ENCODE measurements at places on chromosomes 7 and 10.

GRCh38 chr10:126221874-126222273 is 166.4 kb downstream of the ADAM12 start:
- no peak for DNase-seq

- DNase-seq, result no peak
Observed at GRCh38 chr10:24723386-24723787, 300 bp downstream of the ARHGAP21 start.

DNA sequence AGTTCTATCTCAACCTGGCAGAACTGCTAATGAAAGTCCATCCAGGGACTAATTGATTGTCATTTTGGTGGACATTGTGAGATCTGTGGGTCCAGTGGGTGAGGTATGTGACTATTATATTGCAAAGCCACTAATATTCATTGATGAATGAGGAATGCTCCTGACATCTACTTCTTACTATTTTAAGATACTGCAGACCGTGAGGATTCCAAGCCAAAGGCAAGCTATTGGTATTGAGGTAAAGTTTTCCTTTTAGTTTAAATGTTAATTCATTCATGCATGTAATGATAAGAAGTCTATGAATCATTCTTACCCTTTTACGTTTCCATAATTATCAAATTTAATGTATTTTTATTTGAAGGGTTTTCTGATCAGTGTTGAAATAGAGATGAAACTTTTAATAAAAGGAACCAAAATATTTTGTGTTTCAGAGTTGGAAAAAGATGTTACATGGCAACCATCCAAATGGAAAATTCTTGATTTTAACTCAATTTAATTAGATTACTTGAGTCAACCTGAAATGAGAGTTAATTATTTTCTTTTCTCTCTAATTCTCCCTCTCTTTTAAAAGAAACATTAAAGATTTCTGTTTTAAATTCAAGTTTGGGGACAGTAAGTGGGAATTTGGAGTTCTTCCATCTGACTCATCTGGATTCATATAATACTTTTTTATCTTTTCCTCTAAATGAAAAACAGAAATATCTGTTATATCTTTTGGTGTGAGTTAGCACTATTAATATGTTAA is 39.6 kb downstream of the NUP205 start:
- DNase-seq, result no peak

DNA sequence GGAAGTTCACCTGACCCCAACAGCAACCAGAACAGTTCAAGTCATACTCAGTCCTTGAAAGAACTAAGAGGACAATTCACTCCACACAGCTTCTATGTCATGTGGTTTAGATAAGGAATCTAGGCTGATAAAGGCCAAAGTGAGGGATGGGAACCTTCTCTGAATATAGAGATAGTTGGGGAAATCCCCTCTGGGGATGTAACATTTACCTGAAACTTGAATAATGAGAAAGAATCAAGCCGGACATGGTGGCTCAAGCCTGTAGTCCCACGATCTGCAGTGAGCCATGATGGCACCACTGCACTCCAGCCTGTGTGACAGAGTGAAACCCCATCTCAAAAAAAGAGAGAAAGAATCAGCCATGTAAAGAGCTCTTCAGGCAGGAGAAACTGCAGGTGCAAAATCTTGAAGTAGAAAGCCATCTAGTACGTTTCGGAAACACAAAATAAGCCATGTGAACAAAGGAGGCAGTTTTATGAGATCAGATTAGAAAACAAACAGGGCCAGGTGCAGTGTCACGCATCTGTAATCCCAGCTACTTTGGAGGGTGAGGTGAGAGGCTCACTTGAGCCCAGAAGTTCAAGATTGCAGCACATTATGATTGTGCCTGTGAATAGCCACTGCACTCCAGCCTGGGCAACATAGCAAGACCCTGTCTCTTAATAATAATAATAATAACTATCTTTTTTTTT is 4.5 kb upstream of the DNMBP start:
- DNase-seq, result no peak

DNA sequence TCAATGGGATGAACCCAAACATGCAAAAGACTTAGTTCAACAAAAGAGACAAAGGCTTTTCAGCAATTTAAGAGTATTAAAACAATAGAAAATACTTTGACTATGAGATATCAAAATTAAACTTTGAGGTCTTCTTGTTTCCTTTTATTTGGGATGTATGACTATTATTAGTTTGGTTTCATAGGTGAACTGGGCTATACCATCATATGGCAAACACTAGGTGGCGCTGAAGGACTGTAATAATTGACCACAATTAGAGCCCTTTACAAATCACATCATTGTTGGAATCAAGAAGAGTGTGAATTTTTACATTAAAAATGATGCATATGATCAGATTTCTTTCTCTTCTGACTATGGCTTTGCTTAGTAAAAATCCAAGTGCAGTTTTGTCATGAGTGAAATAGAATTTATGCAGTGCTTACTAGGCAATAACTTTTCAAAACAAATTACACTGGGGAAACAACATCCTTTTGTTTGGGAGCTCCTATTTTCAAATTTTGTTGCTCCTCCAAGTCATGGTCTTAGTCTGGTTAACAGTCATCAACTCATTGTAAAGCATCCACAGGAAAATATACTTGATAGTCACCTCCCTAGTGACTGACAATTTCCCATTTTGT is 14.7 kb upstream of the NXPH1 start:
- DNase-seq, result peak; percentile 12

DNA sequence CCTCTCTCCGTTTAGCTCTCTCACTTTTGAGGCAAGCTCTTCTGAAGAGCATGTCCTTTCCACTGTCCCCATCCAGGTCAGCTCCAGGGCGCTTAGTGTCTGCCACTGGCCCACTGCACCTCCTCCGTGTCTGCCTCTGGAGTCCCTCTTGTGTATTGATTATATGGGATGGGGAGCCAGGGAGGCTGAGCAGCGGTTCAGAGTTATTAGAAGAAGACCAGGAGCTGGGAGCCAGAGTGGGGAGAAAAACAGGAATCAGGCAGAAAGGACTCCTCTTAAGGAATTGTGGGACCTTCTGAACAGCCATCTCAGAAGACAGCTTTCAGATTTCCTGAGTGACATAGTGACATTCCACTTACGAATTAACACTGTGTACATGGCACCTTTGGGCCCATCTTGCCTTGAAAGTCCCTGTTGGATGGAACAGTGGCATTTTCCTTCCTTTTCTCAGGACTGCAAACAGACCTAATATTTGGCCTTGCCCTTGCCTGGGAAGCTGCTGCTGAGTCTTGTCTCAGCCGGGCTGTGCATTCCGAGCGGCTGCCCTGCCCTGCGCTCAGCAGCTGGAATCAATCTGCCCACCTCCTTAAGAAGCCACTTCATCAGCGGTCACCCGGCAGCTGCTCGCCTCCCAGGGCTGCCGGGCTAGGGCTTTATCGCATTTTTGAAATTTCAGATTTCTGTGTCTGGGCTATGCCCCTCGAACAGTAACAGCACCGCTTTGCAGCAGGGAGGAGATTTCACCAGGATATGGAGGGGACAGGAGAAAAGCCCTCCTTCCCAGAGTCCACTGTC is 81.1 kb upstream of the PRKG1 start:
- no peak for DNase-seq

DNA sequence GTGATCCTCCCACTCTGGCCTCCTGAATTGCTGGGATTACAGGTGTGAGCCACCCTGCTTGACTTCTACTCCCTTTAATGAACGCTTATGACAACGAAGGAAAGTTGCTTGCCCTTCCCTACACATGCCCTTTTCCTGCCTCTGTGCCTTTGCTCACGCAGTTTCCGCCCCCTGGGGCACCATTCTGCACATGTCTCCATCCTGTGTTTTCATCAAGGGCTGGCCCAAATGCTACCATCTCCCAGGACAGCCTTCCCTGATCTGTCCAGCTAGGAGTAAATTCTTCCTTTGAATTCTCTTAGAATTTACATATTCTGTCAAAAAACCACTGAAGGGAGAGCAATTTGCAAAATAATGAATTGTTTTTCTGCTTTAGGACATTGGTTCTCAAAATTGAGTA is 50.0 kb upstream of the KMT2C start:
- no peak for DNase-seq

DNA sequence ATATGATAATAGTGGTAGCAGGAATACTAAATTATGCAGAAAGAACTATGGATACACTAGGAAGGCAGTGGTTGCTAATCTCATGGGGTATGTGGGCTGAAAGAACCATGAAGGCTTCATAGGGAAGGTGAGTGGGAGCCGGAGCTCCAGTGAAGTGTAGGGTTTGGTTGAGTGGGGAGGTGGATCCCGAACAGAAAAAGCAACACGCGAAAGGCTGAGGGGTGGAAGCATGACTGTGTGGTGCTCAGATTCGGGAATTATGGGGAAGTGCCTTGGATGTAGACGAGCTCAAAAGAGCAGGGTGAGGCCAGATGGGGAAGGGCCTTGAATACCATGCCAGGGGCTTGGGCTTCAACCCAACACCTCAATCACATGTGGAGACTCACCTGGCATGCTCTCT is 715.1 kb downstream of the TYW1 start:
- no peak for DNase-seq

GRCh38 chr10:126479280-126479895 is 91.1 kb upstream of the ADAM12 start:
- no peak for DNase-seq

DNA sequence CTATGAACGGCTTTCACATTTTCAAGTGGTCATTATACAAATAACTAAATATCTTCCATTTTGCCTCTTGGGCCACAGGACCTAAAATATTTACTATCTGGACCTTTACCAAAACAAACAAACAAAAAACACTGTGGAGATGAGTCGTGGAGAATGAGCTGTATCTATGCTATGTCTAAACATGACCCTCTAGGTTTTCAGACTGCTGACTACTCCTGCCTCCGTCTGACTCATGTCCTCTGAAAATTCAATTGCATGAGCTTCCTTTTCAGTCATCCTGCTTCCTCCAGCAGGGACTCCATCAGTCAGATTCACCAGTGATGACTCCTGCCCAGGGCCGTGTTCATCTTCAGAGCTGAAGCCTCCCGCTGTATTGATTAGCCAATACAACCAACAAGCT is 96.8 kb downstream of the COL28A1 start:
- no peak for DNase-seq

DNA sequence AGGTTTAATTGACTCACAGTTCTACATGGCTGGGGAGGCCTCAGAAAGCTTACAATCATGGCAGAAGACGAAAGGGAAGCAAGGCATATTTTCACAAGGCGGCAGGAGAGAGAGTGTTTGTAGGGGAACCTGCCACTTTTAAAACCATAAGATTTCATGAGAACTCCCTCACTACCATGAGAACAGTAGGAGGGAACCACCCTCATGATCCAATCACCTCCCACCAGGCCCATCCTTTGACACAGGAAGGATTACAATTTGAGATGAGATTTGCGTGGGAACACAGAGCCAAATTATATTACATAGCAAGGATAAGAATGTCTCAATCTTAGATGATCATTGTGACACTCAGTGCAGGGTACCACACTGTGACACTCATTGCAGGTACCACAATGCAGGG is 44.2 kb downstream of the MRPL32 start:
- no peak for DNase-seq

- no peak for DNase-seq
Observed at GRCh38 chr10:4824791-4825310, 1.2 kb upstream of the AKR1E2 start.

DNA sequence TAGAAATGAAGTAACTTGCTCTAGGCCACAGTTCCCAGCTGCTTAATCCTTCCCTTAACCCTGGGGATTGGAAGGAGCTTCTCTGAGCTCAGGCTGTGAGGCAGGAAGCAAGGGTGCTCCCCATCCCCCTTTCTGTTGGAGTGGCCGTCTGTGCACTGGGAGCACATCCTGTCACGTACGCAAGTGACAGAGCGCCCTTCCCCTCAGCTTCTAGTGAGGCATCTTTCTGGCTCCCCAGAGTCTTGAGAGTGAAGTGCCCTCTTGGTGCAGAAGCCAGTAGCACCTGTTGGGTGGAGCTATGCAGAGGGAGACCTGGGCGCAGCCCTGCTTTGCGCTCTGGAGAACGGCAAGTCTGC is 47.8 kb downstream of the SHH start:
- no peak for DNase-seq

GRCh38 chr7:151511946-151512345 is 7.7 kb downstream of the RHEB start:
- no peak for DNase-seq

DNA sequence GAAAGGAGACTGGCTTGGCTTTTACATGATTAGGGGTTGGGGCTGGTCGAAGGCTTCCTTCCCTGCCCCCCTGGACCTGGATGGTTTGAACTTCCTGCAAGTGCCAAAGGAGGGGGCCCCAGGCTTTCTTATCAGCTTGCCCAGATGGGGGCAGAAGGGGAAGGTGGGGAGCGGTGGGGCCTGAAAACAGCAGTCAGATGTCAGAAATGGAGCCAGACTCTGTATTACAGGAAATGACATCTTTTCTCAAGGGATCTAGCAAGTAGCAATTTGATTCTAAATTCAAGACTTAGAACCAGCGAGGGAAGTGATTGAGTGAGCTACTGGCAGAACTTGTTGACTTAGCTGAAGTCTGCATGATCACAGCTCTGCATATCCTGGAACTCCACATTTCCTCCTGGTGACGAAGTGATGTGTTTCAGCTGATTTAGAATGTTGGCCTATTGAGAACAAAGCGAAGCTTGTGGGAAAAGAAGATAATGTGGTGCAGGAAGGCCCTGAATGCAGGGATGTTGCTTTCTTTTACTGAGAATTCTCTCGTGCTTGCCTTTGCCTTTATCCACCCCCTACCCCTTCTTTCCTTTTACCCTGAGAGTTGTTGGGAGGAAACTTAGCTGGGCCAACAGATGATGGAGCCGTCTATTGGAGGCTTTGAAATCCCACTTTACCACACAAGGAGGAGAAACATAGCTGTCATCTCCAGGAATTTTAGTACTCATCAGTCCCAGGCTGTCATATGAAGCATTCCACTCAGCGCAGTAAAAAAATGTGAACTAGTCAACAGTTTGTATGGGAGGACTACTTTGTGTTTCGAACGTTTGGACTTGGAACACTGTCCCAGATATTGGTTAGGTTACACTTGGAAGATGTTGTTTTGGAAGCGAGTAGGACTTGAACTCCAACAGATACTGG is 43.2 kb downstream of the CCNY start:
- peak; percentile 3 for DNase-seq

DNA sequence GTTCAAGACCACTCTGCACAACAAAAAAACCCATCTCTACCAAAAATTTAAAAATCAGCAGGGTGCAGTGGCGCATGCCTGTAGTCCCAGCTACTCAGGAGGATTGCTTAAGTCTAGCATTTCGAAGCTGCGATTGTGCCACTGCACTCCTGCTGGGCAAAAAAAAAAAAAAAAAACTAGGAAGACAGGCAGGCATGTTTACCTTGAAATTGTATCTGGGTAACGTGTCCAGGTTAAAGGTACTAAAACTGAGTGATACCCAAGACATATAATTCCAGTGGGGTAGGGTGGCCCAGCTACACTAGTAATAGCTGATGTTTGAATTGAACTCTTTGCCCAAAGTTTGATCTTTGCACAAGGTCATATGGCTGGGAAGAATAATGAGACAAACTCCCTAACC is 16.2 kb downstream of the GHITM start:
- DNase-seq, result no peak
